ENCODE measurements at places on chromosomes 2 and 18. TPM values are rescaled to one million over a fixed set of nuclear protein-coding genes. Genes with fewer than 3 reads are reported as not detected.

- DNase-seq, result no peak
Measured at GRCh38 chr2:232014681-232015080, 53.2 kb downstream of the DIS3L2 start.

GRCh38 chr2:153532140-153532539 is 53.6 kb upstream of the RPRM start:
- DNase-seq, result no peak

- no peak for DNase-seq
Measured at GRCh38 chr2:139296672-139297209, 516.6 kb upstream of the NXPH2 start.

GRCh38 chr2:182444170-182444569 is 17.3 kb upstream of the PDE1A start:
- no peak for DNase-seq

- peak; percentile 92 for DNase-seq
Measured at GRCh38 chr2:172962824-172963223, 112.8 kb upstream of the MAP3K20 start.

- DNase-seq, result no peak
Measured at GRCh38 chr2:219573166-219573565, 1.1 kb downstream of the INHA start.

- DNase-seq, result no peak
Measured at GRCh38 chr2:182207049-182207746, 219.6 kb downstream of the PDE1A start.

DNA sequence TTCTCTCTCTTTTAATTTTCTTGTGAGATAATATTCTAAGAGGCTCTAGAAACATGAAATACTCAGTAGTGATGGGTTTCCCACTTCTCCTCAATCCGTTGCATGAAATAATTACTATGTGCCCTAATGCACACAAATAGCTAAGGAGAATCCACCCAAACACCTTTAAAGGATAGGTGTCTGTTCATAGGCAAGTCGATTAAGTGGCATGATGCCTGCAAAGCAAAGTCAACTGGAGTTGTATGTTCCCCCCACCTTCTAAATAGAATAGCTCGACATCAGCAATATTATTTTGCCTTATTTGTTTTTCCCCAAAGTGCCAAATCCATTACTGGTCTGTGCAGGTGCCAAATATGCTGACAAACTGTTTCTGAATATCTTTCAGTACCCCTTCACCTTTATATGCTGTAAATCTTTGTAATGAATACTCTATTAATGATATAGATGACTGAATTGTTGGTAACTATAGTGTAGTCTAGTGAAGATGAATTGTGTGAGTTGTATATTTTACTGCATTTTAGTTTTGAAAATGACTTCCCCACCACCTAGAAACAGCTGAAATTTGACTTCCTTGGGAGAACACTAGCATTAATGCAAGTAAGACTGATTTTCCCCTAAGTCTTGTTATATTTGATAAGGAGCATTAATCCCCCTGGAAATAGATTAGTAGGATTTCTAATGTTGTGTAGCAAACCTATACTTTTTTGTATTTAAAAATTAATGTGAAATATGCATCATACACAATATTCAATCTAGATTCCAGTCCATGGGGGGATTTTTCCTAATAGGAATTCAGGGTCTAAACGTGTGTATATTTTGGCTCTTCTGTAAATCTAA is 9.0 kb downstream of the TBR1 start:
- no peak for DNase-seq

GRCh38 chr2:74532222-74532621 is 2.5 kb downstream of the HTRA2 start:
- peak; percentile 66 for DNase-seq

The DNAH7 gene
- total RNA-seq, result 0.09 TPM

The IL37 gene
- total RNA-seq, result not detected

The KIF1A gene
- 0.05 TPM for total RNA-seq

The DLX1 gene
- not detected for total RNA-seq

The MARCO gene
- not detected for total RNA-seq

The CRYBA2 gene
- total RNA-seq, result not detected

The PRSS56 gene
- not detected for total RNA-seq

Measured in dermis blood vessel endothelial cell (primary cell).